ENCODE measurements at places on chromosomes 2 and 18. TPM values are rescaled to one million over a fixed set of nuclear protein-coding genes. Genes with fewer than 3 reads are reported as not detected.

DNA sequence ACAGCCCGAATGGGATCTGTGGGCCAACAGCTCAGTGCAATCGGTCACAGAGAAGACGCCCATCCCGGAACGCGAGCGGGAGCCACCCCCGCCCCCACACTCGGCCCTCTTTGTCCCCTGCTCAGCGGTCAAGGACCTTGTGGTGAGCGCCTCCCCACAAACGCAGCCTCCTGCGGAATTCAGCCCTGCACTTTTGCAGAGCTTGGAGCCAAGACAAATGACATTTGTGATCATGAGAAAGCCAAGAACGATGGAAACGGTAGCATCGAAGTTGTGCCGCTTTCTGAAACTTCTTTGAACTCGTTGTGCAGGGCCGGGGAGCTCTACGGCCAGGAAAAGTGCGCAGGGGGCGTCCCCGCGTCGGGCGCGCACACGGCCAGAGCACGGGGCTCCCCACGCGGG, 6.7 kb upstream of the SALL3 start:
- no peak for DNase-seq

GRCh38 chr2:9069543-9069942, 66.1 kb upstream of the MBOAT2 start:
- no peak for DNase-seq

DNA sequence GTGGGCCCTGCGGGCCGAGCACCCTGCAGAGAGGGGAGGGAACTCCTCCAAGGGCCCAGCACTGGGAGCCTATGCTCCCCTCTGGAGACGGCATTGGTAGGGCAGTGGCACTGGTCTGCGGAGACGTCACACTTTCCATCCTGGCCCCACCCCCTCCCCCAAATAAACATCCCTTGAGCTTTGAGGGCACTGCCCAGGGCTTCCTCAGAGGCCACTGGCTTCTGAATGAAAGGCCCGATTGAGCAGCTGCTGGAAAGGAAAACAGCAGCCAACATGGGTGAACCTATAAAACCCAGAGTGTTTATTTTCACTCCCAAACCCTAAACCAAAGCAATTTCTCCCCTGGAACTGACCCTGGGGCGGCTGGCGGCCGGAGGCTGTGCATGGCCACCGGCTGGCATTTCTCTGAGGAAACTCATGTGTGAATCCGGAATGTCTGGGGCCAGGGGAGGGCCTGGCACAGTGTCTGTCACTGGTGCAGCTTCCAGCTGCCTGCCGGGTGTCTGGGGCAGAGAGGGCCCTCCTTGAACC, 138.9 kb downstream of the DYSF start:
- DNase-seq: no peak

DNA sequence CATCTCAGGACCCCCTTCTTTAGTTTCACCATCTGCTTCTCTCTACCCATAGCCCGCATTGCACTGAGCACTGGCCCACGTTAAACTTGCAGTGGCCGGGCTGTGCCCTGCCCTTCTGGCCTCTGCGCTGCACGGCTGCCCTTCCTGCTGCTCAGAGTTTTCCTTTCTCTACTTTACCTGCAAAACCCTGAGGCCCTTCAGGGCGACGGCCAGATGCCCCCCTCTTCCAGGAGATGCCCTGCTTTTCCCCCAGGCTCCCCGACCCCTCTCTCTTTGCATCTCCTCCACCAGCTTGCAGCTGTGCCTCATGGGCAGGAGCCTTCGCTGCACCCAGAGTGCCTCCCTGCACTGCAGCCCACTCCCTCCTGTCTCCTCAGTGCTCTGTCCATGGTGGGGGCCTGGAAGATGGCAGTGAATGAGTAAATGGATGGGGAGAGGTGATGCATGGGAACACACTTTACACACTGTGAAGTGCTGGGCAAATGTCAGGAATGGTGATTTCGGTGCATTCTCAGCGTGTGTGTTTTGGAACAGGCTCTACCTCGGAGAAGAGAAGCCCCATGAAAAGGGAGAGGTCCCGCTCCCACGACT, 53.8 kb downstream of the NTSR2 start:
- DNase-seq: no peak

DNA sequence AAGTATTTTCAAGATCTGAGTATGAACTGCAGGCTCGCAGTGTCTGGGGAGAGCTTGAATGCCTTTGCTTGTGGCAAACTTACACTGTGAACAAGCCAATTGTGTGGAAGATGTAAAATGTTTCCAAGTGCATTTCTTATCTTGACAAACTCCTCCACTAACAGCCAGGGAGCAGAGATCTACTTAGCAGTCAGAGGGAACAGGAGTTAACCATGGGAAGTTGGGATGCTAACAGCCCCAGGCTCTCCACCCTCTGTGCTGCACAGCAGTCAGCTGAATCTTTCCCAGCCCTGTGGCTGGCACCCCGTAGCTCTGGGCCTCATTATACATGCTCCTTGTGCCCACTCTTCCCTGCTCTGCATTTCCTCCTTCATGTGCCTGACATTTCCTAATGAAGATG, 450.2 kb downstream of the TSN start:
- DNase-seq: no peak

DNA sequence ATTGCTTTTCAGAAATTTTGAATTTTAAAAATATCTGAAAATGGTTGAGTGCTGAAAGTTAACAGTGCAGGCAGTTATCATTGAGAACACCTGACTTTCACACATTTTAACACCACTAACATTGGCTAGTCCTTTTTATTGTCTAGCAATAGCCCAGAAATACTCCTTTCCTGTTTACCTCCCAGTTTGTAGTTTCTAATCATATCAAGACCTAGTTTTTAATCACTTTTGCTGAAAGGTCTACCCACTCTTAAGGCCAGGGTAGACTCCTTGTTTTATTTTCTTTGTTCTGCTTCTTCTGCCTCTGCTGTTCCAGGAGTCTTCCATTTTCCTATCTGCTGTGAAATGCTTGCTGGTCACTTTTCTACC, 72.1 kb downstream of the UBE2E3 start:
- no peak for DNase-seq

DNA sequence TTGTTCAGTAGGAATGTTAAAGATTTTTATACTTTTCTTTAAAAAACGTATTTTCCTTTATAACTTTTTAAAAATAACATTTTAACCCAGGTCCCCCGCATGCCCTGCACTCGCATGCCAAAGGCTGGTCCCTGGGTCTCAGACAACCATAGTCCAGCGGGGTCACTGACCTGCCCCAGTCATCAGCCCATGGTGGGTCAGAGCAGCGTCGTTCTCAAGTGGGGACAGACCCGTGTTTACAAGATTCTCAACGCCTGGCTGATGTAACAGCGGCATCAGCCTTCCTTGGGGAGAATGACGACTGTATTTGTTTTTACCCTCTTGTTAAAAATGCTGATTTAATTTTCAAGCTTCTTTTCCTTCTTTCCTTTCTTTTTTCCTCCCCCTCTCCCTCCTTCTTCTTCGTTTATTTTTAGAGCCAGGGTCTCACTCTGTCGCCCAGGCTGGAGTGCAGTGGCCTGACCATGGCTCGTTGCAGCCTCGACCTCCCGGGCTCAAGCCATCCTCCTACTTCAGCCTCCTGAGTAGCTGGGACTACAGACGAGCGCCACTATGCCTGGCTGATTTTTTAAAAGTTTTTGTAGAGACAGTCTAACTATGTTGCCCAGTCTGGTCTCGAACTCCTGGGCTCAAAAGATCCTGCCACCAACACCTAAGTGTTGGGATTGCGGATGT, 1.0 kb upstream of the EFHD1 start:
- DNase-seq: no peak

DNA sequence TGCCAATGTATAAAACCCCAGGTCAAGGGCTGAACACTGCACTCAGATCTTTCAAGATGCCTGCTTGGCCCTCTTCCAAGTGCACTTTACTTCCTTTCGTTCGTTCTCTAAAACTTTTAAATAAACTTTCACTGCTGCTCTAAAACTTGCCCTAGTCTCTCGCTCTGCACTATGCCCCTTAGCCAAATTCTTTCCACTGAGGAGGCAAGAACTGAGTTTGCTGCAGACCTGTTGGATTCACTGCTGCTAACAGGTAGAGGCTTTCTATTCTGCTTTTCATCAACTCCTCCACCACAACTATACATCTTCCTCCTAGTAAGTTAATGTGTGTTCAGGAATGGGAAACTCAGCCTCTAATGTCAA, 467.9 kb downstream of the MBD2 start:
- DNase-seq: no peak

DNA sequence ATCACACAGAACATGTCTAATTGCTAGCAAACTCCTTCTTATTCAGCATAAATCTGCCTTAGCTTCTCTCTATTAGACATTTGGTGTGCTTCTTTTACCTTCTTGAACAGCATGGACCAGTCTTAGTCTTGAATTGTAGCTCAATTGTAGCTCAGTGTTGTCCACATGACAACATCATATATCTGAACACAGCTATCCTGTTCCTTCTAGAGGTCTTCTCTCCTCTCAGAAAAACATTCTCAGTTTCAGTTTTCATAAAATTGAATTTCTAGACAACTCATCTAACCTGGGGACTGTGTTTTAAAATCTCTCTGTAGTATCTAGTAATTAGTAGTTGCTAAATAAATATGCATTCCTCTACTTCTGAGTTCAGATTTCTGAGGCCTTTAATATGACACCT, 47.6 kb downstream of the CPO start:
- DNase-seq: no peak

GRCh38 chr2:17540093-17540812, at the start of gene VSNL1:
TSS of gene VSNL1 (plus strand) at chr2:17540696. CDS start at chr2:17592075, 51,379 bp downstream.
- DNase-seq: peak; percentile 94

GRCh38 chr2:135311962-135312361, 219.1 kb downstream of the ZRANB3 start:
- DNase-seq: no peak

DNA sequence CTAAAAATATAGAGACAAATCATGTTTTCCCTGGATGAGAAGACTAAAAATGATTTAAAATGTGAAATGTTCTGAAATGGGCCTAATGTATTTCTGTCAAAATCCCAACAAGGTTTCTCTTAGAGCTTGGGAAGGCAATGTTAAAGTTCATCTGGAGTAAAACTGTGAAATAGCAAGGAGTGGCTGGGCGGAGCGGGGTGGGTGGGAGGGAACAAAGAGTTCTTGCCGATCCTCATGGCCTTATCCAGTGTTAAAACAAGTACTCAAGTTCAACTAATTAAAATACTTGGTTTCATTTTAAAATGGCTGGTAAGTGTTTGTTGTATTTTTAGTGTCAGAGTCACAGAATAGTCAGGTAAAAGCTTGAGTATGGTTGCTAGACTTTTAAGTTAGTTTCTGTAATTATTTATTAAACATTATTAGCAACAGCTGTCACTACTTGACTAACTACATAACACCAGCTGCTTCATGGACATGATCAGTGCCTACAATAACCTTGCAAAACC, 87.3 kb downstream of the RTN4 start:
- DNase-seq: no peak

- peak; percentile 39 for DNase-seq
These were observed 43.1 kb upstream of the CHAC2 start for GRCh38 chr2:53724536-53724935.

- DNase-seq: no peak
These were observed 17.3 kb upstream of the PDE1A start for GRCh38 chr2:182444170-182444569.

GRCh38 chr2:42736598-42737322, 27.2 kb downstream of the OXER1 start:
- DNase-seq: no peak

DNA sequence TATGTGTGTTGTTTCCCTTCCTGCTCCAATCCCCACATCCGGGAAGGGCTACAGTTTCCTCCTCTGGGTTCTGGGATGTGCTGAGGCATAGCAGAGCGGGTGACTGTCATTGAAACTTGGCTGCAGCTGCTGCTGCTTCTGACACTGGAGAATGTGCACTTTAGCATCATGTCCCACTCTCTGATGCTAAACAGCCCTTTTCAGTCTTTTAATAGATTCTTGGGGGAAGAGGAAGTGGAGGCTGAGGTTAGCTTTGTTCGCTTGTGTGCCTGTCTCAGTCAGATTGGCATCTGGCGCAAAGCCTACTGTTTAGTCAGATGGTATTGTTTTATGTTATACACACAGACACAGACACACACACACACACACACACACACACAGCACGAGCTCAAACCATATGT, 136.5 kb upstream of the RND3 start:
- DNase-seq: peak; percentile 58

DNA sequence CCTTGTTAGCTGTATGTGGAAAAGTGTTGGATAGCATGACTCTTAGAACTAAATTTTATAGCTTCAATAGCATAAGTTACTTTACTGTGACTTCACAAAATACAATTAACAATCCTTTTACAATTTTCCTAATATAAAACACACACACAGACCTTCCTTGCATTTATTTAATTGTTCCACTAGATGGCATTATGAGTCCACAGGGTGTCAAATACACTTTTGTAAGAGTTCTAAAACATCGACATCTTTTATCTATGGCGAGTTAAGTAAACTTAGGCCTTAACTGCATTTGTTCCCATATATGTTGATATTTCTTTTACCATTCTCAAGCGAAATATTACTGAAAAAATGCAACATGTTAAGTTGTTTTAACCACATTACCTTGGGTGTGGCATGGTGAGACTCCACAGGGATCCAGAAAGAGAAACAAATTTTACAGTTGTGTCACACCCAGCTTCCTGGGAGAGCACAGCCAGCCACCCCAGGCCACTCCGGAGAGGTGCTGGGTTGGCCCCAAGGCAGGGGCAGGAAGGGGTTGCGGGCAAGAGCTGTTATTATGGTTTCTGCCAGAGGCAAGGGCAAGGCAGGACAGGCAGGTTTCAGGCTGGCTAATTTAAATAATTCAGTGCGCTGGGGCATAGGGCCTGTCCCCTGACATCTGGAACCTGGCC, 312.4 kb upstream of the MC4R start:
- DNase-seq: peak; percentile 29

DNA sequence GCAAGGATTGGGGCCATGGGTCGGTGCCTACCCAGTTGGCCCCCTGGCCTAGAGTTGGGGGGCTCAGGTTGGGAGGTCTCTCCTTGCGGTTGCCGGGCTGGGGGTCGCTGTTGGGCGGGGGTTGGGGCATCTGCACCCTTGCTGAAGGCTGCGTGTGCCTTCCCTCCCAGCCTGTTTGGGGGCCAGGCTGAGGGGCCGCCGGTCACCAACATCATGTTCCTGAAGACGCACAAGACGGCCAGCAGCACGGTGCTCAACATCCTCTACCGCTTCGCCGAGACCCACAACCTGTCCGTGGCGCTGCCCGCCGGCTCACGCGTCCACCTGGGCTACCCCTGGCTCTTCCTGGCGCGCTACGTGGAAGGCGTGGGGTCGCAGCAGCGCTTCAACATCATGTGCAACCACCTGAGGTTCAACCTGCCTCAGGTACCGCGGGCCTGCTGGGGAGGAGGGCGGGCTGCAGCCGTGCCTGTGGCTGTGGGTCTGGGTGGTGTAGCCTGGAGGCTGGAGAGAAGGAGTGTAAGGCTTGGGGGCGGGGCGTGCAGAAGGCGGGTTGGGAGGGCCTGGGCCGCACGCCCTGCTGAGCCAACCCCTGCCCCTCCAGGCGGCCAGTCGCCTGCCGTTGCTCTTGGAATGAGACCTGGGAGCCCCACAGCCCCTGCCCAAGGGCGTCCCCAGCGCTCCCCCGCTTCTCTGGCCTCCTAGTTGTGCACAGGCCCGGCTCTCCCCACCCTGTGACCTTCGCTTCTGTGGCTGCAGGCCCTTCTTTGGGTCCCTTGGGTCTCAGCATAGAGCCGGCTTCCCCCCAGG, 7.2 kb upstream of the NEU4 start:
- DNase-seq: no peak

GRCh38 chr2:23814963-23815362, 112.0 kb downstream of the ATAD2B start:
- DNase-seq: no peak

Gene TXNDC2
- 0.11 TPM for polyA plus RNA-seq

Gene TGIF1
- 100 TPM for polyA plus RNA-seq

Gene CNDP1
- polyA plus RNA-seq: not detected

Gene AQP12A
- not detected for polyA plus RNA-seq

Gene CFAP65
- polyA plus RNA-seq: not detected

Gene SRSF7
- polyA plus RNA-seq: 301 TPM

Gene GTF2A1L
- polyA plus RNA-seq: 0.26 TPM

Gene KLHL30
- 0.02 TPM for polyA plus RNA-seq

Gene NTSR2
- polyA plus RNA-seq: not detected

Gene CLHC1
- polyA plus RNA-seq: 6.5 TPM

Data from fibroblast of lung (primary cell).